ENCODE measurements at places on chromosomes 2 and 18.

DNA sequence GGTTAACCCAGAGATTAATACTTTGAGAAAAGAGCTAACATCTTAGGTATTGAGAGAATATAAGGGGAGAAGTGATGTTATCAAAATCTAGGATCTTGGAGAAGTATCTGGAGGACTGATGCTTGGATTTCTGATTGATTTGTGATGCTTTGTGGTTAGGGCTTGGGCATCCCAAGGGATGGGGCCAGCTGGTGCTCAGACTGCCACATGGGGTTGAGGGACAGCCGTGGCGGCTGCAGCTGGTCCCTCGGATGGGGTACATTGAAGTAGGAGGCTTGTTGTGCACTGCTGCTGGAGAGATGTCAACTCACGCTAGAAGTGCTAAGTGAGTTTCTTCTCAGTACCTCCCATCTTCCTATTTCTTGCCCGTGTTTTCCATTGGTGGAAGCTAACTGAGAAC, 22.4 kb downstream of the HRH4 start:
- DNase-seq = no peak

GRCh38 chr2:237692601-237693290, 65.4 kb downstream of the LRRFIP1 start:
- no peak for DNase-seq

- no peak for DNase-seq
Observed at GRCh38 chr2:241817126-241817820, 8.3 kb downstream of the NEU4 start.

DNA sequence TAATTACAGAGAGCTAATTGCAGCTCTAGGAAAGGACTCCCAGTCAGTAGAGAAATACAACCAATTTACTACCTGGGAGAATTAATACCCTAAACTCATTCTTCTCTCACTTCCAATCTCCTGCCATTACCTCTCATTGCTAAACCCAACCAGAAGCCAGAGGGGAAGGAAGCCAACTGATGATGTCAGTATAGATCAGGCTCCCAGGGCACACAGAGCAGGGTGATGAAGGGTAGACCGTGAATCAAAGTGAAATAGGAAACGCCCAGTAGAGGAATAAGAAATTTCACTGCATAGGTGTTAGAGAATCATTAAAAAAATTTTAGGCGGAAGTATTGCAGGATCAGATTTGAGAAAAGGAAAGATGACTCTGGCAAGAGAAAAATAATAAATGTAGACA, 456.8 kb upstream of the NXPH2 start:
- DNase-seq = no peak

DNA sequence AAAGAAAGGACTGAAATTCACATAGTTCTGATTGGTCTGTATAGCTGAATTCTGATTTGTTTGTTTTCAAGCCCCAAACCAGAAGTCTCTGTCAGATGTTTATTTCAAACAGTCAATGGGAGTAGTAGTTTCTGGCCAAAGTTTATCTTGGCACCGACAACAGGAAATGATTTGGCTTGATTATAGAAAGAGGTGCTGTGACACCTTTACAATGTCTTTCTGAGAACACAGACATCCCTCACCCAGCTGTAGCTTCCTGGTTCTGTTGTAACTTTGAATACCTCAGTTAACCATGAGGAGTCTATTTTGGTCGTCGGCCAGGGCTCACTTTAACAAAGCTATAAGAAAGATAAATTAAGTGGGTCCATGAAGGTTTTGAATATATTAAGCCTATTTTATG, 545.0 kb upstream of the ZNF804A start:
- no peak for DNase-seq

- no peak for DNase-seq
Observed at GRCh38 chr2:241983571-241984270, 114.2 kb downstream of the RTP5 start.

DNA sequence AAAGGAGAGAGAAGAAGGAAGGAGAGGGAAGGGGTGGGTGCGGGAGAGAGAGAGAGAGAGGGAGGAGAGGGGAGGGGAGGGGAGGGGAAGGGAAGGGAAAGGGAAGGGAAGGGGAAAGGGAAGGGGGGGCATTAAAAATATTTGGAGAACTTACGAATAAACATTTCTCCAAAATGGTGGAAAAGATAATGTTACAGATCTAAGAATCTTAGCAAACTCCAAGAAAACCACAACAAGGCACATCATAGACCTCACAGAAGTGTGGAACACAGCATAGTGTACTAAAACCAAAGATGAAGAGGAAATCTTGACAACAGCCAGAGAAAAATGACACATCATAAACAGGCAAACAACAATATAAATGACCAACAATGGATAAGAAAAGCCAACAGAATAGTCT, 83.1 kb downstream of the CRACDL start:
- DNase-seq = no peak

- no peak for DNase-seq
Observed at GRCh38 chr2:225334514-225334913, 65.0 kb upstream of the NYAP2 start.

- no peak for DNase-seq
Observed at GRCh38 chr2:133768256-133768655, 200.0 kb upstream of the NCKAP5 start.

DNA sequence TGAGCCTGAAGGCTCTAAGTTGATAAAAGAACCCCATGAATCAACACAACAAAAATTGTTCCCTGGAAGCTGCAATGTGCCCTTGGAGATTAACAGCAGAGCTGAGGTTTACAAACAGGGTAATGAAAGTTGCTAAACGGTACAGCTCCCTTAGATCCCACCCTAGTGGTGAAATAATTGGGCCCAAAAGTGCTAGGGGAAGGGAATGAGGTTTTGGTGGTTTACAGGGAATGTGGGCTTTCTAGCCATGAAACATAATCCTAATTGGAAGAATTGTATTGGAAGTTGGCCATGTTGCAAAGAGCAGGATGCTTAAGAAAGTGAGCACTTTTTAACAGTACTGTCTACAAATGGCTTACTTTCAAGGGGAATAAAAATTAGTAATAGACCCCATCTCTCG, 180.2 kb upstream of the SMIM21 start:
- no peak for DNase-seq

- no peak for DNase-seq
Observed at GRCh38 chr2:217695033-217695520, 307.7 kb downstream of the TNS1 start.

GRCh38 chr18:42078711-42079110, 123.7 kb downstream of the PIK3C3 start:
- DNase-seq = no peak

- no peak for DNase-seq
Observed at GRCh38 chr18:49880661-49881060, 67.3 kb upstream of the ACAA2 start.

- DNase-seq = no peak
Observed at GRCh38 chr2:230327418-230328154, 593 bp downstream of the SP140L start.

GRCh38 chr2:221104361-221104811, 467.7 kb downstream of the EPHA4 start:
- no peak for DNase-seq

Data from iPS DF 6.9 (cell line).